ENCODE measurements at places on chromosomes 4 and X.

- DNase-seq = no peak
Observed at GRCh38 chrX:46841346-46841745, 4.5 kb downstream of the RP2 start.

GRCh38 chr4:151012820-151013219 is 2.3 kb downstream of the LRBA start:
- no peak for DNase-seq

DNA sequence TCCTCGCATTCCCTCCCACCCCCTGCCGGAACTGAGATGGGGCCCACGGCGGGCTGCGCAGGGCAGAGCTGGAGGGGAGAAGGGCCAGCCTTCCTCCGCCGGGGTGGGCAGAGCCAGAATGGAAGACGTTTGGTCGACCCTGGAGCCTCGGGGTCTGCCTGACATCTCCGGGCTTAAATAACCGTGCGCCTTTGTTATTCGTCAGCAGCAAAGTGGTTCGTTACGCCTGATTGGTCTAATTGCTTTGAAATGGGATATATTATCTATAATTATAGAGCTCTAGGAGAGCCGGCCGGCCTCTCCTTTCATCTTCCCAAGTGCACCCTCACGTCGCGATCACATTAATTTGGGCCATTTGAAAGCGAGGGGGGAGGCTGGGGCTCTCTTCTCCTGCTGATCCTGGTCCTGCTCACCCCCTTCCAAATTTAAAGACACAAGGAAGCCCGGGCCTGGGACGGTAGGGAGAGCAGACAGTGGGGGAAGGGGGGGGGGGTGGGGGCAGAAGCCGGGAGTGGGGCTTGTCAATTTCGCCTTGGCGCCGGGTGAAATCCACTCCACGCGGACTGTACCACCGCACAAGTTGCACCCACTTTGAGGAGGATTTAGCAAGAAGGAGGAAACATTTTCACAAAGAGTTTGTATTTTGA is 4.7 kb upstream of the MSX1 start:
- no peak for DNase-seq

- DNase-seq = no peak
Observed at GRCh38 chr4:95363966-95364365, 184.8 kb downstream of the UNC5C start.

DNA sequence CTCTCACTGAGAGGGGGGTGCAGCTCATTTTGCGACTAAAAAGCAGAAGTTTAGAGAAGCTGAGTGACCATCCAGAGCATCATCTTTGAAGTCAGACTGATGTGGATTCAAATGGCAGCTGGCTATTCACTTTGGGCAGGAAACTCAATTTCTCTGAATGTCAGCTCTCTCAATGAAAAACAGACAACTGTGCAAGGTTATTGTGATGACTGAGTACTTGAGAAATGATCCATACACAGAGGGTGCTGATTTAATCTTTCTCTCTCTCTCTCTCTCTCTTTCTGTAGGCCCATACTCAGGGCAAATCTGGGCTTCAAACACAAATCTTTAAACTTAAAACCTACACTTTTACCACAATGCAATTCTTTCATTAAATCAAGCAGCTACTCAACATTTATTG is 185.8 kb upstream of the SLIT2 start:
- no peak for DNase-seq

- DNase-seq = no peak
Observed at GRCh38 chrX:1265086-1265485, 3.5 kb upstream of the CSF2RA start.
